NCI-H1694 treated with DMSO at 0.1 percent for 48 hours (cell line): ENCODE measurements at places on chromosomes 5 and 9.

DNA sequence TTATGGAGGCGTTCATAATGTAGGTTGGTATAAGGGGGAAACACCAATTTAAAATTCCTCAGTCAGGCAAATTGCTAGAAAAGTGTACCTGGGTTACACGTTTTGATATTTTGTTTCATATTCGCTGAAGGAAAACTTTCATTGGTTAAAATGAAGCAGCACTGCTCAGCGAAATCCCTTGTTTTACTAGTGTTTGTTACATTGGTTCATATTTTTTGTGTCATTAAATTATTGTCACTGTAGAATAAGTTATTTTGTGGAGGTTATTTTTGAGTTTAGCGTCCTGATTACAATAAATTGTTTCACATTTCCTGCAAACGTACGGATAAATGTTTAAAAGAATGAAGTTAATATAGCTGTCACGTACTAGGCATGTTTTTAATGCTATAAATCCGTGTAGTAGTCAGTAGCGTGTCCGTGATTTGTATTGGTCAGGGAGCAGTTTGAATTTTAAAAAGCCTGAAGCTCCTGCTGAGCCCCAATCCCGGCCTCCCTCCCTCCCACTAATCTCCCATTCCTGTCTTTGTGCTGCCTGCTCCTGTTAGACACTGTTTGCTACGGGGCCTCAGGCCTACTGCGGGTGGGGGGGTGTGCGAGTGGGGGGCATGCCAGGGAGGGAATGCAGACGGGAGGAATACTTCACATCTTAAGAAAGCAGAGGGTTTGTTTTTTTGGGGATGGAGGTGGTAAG lies 2.0 kb downstream of the NIPBL start:
- DNase-seq = no peak

DNA sequence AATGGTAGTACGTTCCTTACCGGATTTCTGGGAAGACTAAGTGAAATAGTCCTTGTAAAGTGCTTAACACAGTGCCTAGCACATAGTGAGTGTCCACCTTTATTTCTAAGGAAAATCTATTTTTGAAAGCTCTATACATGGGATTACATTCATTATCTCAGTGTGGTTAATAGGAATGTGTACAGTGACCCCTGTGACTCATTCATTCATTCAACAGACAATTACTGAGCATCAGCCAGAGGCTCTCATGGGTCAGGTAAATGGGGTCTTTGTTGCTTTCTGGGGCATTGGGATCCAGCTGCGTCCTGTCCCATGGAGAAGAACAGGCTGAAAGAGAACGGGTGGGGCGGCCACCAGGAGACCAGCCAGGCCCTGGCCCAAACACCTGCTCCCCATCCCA lies 226.2 kb upstream of the TBC1D2 start:
- DNase-seq = no peak

DNA sequence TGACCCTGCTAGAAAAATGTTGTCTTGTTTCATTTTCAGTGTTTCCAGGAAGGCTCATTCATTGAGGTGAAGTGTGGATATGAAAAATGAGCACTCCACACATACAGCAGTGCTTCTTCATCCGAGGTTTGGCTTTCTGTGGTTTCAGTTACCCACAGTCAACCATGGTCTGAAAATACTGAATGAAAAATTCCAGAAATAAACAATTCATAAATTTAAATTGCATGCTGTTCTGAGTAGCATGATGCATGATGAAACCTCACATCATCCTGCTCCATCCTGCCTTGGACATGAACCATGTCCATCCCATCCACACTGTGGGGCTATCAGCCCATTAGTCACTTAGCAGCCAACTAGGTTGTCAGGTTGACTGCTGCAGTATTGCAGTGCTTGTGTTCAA lies 10.4 kb upstream of the SLC45A2 start:
- no peak for DNase-seq

DNA sequence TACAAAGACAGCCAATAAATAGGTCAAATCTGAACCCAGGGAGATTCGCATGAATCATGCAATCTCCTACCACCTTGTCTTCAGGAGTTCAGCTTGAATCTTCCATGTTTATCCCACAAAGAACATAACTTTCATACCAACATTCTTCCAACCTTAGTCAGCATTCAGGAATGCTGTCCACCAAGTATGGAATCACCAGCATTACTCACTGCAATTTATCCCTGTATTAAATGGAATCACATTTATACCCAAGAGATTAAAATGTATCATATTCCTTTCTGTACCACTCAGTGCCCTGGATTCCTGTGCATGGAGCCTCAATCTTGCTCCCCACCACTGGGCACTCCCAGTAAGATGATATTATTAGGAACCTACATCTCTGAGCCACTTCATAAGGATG lies 162.6 kb downstream of the GLIS3 start:
- no peak for DNase-seq

- no peak for DNase-seq
These were observed 561.1 kb downstream of the EBF1 start for GRCh38 chr5:158538506-158539074.

GRCh38 chr9:123954518-123955280 lies 24.8 kb upstream of the DENND1A start:
- no peak for DNase-seq

- no peak for DNase-seq
These were observed 19.7 kb downstream of the COL5A1 start for GRCh38 chr9:134661299-134661698.
